ENCODE measurements at places on chromosomes 16 and 17.
A peak's percentile ranks its signal among the peaks of the same experiment; 100 is the strongest.

GRCh38 chr16:86089991-86090390 is 191.0 kb downstream of the IRF8 start:
- no peak overlapping the region for H3K27ac ChIP-seq
- H3K4me1 ChIP-seq, result no peaks in the 10 kb centered on the region
- no peaks in the 10 kb centered on the region for H3K36me3 ChIP-seq
- DNase-seq, result no peak
- H3K4me3 ChIP-seq, result no peak overlapping the region
- H3K27me3 ChIP-seq, result no peaks in the 10 kb centered on the region

DNA sequence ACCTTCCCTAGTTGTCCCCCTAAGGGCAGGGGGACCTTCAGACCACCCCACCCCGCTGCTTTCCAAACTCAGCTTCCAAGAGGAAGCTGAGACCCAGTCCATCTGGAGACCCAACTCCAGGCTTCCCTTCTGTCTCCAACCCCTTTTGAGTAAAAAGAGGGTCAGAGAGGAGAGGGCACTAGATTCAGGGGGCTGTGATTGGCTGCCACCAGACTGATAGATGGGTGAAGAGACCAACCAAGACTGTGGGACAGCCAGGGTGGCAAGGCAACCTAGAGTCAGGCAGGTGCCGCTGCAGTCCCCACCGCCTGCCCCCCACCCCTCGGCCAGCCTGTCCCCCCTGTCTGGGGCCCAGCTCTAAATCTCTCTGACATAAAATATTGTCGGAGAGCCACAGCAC is 92.5 kb downstream of the SDK2 start:
- H3K4me1 ChIP-seq, result no peaks in the 10 kb centered on the region
- DNase-seq, result no peak
- H3K36me3 ChIP-seq, result no peaks in the 10 kb centered on the region
- H3K27ac ChIP-seq, result no peak overlapping the region
- no peak overlapping the region for H3K4me3 ChIP-seq

DNA sequence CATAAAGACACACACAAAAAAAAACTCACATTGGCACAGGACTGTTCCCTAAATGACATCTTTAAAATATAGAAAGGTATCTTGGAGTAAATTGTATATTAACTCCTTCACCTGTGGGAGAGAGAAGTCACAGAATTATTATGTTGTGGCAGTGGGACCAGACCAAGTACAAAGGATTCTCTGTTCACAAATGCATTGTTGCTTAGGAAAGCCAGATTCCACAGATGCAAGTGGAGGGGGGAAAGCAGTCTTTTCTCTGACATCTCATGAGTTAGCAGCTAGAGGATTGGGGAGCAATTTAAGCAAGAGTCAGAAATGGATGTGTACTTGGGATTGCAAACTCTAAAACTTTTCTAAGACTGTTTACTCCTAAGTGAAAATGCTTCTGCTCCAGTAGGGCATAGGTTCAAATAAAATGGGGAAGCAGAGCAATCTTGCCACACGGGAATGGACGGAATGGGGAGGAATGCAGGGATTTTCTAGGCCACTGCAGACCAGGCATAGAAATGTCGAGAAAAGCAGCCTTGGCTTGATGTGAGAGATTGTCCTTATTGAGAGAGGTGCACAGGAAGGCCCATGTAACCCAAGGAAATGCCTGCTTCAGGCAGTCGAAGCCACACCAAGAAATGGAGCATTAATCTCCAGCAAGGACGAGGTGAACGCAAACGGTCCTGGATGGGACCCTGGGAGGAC is 4.1 kb upstream of the PMP22 start:
- no peak for DNase-seq
- H3K27me3 ChIP-seq, result no peaks in the 10 kb centered on the region
- H3K27ac ChIP-seq, result no peak overlapping the region
- no peaks in the 10 kb centered on the region for H3K36me3 ChIP-seq
- no peak overlapping the region for H3K4me3 ChIP-seq

- no peak overlapping the region for H3K4me3 ChIP-seq
- peaks cover 77% of the 10 kb centered on the region for H3K36me3 ChIP-seq
- no peak for DNase-seq
- peak overlapping the region; percentile 56 for H3K27ac ChIP-seq
- H3K27me3 ChIP-seq, result no peaks in the 10 kb centered on the region
Observed at GRCh38 chr16:70706948-70707465, 21.2 kb upstream of the MTSS2 start.

DNA sequence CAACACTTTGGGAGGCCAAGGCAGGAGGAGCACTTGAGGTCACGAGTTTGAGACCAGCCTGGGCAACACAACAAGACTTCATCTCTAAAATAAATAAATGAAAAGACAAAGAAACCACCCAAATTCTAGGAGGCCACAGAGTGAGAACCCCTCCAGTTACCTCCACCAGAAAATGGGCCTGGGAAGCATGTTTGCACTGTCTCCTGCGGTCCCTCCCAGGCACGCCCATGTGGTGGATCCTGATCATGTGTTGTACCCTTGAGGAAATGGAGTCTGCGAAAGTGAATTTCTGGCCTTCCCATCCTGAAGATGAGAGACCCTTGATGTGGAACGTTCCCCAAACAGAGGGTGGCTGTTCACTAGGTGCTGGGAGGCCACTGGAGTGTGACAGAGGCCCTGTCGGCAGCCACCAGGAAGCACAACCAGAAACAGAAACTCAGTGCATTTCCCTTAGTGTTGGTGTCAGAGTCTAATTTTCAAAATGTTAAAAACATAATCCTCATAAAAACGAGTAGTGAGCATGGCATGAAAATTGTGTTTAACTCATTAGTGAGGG is 19.2 kb upstream of the USP22 start:
- H3K4me1 ChIP-seq, result no peaks in the 10 kb centered on the region
- H3K36me3 ChIP-seq, result no peaks in the 10 kb centered on the region
- H3K4me3 ChIP-seq, result no peak overlapping the region
- no peaks in the 10 kb centered on the region for H3K27me3 ChIP-seq

GRCh38 chr17:40617678-40618240 is 29.9 kb downstream of the SMARCE1 start:
- no peak overlapping the region for H3K27ac ChIP-seq
- no peaks in the 10 kb centered on the region for H3K36me3 ChIP-seq
- no peaks in the 10 kb centered on the region for H3K27me3 ChIP-seq
- DNase-seq, result no peak
- no peak overlapping the region for H3K4me3 ChIP-seq
- peaks cover 6% of the 10 kb centered on the region for H3K4me1 ChIP-seq

GRCh38 chr17:17545031-17545820 is 46.3 kb downstream of the PEMT start:
- no peaks in the 10 kb centered on the region for H3K27me3 ChIP-seq
- H3K27ac ChIP-seq, result no peak overlapping the region
- H3K4me3 ChIP-seq, result no peak overlapping the region

GRCh38 chr17:79531191-79532095 is 79.4 kb downstream of the RBFOX3 start:
- DNase-seq, result no peak
- H3K27ac ChIP-seq, result no peak overlapping the region
- H3K4me1 ChIP-seq, result no peaks in the 10 kb centered on the region
- H3K27me3 ChIP-seq, result peaks cover 8% of the 10 kb centered on the region

- no peaks in the 10 kb centered on the region for H3K27me3 ChIP-seq
- no peak for DNase-seq
- H3K27ac ChIP-seq, result no peak overlapping the region
- H3K4me3 ChIP-seq, result no peak overlapping the region
- H3K4me1 ChIP-seq, result no peaks in the 10 kb centered on the region
- H3K36me3 ChIP-seq, result peaks cover 9% of the 10 kb centered on the region
Observed at GRCh38 chr17:8466873-8467272, 31.2 kb downstream of the NDEL1 start.

- H3K4me1 ChIP-seq, result no peaks in the 10 kb centered on the region
- no peak overlapping the region for H3K4me3 ChIP-seq
- H3K27ac ChIP-seq, result no peak overlapping the region
- peaks cover 29% of the 10 kb centered on the region for H3K36me3 ChIP-seq
Observed at GRCh38 chr17:12990041-12990808, 27.6 kb downstream of the ELAC2 start.

DNA sequence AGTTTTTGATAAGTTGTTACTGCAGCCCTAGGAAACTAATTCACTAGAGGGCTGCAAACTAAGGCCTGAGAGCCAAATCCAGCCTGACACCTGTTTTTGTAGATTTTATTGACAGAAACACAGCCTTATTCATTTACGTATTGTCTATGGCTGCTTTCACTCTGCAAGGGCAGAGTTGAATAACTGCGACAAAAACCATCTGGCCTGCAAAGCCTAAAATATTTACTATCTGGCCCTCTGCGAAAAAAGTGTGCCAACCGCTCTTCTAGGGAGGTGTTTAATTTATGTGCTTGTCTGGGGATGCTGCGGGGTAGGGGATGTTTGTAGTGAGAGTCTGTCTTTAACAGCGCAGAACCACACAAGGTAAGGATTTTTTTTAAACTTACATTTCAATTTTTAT is 165.0 kb upstream of the RBFOX1 start:
- no peak overlapping the region for H3K4me3 ChIP-seq
- no peaks in the 10 kb centered on the region for H3K27me3 ChIP-seq
- no peak overlapping the region for H3K27ac ChIP-seq
- H3K4me1 ChIP-seq, result no peaks in the 10 kb centered on the region

GRCh38 chr17:36889770-36890349 is 47.4 kb upstream of the LHX1 start:
- no peaks in the 10 kb centered on the region for H3K4me1 ChIP-seq
- H3K27ac ChIP-seq, result no peak overlapping the region
- H3K36me3 ChIP-seq, result no peaks in the 10 kb centered on the region

GRCh38 chr17:34383216-34383615 is 20.2 kb upstream of the CCL1 start:
- H3K27me3 ChIP-seq, result no peaks in the 10 kb centered on the region
- no peaks in the 10 kb centered on the region for H3K36me3 ChIP-seq
- no peak overlapping the region for H3K4me3 ChIP-seq
- no peaks in the 10 kb centered on the region for H3K4me1 ChIP-seq
- no peak for DNase-seq

- no peak overlapping the region for H3K4me3 ChIP-seq
- no peaks in the 10 kb centered on the region for H3K27me3 ChIP-seq
- peak; percentile 64 for DNase-seq
- peaks cover 4% of the 10 kb centered on the region for H3K36me3 ChIP-seq
- H3K27ac ChIP-seq, result peak overlapping the region; percentile 76
Observed at GRCh38 chr17:42248351-42249179, 27.6 kb downstream of the STAT5B start.

DNA sequence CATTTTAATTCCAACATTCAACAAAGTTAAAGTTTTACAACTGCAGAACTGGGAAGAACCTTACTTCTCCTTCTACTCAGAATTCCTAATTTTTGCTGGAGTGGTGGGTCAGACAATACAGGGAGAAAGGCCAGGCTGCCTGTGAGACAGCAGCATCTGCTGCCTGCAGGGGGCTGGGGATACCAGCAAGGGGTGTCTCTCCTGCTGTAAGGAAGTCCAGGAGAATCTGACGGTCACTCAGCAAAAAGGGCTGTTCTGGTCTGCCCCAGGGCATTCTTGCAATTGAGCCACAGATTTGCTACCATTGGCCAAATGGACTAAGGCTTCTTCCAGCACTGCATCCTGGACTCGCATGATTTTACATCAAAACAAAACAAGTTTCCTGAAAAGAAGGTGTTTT is 426.6 kb upstream of the CDH11 start:
- H3K36me3 ChIP-seq, result no peaks in the 10 kb centered on the region
- H3K4me3 ChIP-seq, result no peak overlapping the region
- H3K27me3 ChIP-seq, result no peaks in the 10 kb centered on the region
- DNase-seq, result no peak
- H3K4me1 ChIP-seq, result no peaks in the 10 kb centered on the region

DNA sequence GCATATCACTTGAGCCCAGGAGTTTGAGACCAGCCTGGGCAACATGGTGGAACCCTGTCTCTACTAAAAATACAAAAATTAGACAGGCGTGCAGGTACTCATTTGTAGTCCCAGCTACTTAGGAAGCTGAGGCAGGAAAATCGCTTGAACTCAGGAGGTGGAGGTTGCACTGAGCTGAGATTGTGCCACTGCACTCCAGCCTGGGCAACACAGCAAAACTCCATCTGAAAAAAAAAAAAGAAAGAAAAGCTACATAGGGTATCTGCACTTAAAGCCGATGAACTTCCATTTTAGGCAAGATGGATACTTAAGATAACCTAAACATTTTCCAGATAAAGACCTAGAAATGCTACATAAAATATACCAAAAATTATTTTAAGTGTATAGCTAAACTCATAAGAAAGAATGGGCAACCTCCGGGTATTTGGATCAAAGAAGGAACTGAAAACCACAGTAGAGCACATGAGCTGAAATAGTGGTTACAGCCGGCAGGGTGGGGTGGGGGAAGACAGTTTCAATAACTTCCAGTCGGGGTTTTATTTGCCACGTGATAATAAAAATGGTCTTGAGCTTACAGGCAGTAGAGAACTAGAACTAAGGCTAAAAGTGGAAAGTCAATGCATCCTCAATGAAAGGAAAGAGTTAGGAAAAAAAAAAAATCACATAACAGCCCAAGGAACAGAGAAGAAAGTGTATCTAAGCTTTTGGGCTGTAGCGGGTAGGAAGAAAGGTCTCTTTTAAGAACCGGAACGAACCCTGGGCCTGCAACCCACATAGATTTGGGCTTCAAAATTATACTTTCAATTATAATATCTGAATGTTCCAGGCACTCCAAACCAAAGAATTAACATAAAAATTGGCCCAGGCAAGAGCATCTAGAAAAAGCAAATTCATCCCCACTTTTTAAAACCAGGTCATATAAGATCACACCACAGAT is 53.1 kb downstream of the CFDP1 start:
- H3K4me1 ChIP-seq, result peaks cover 22% of the 10 kb centered on the region
- no peak overlapping the region for H3K27ac ChIP-seq
- H3K36me3 ChIP-seq, result peaks cover 26% of the 10 kb centered on the region
- H3K27me3 ChIP-seq, result no peaks in the 10 kb centered on the region
- no peak overlapping the region for H3K4me3 ChIP-seq

- no peak for DNase-seq
- H3K27ac ChIP-seq, result no peak overlapping the region
- no peaks in the 10 kb centered on the region for H3K36me3 ChIP-seq
Observed at GRCh38 chr16:9195287-9195686, 103.8 kb downstream of the HAPSTR1 start.

DNA sequence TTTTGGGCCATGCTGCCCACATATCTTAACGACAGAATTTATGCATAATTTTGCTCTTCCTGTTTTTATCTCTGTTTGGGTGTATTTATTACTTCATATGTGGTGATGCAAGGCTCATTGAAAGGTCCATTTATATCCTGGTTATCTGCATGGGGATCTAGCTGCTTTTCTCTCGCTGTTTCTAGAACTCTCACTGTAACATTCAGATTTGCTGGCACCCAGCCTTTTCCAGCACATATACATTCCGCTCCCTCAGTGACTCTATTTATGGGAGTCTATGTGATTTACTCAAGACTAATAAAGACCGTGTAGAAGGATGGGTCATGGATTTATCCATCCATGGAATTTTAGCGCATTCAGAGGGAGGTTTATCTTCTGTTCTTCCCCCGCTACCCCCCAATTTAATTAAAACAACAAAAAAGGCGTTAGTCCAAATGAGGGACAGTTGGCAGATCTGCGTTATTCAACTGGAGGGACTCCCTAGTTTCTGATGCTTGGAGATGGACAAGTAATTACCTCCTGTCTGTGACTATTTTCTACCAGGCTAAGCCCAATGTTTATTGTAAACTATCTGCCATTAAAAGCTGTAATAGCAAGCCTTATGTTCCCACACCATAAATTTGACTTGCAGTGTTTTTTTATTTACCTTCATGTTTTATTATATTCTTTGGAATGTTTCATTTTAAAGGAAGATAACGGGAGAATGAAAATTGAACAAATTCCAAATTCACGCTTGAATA is 19.8 kb upstream of the MARCHF10 start:
- DNase-seq, result no peak
- no peaks in the 10 kb centered on the region for H3K27me3 ChIP-seq
- no peak overlapping the region for H3K4me3 ChIP-seq
- H3K27ac ChIP-seq, result no peak overlapping the region

GRCh38 chr16:4426021-4426684 is 485 bp downstream of the DNAJA3 start:
- no peaks in the 10 kb centered on the region for H3K4me1 ChIP-seq
- H3K27me3 ChIP-seq, result no peaks in the 10 kb centered on the region
- peak; percentile 43 for DNase-seq
- peak overlapping the region; percentile 76 for H3K4me3 ChIP-seq
- H3K36me3 ChIP-seq, result peaks cover 24% of the 10 kb centered on the region
- peak overlapping the region; percentile 96 for H3K27ac ChIP-seq
